Caudate nucleus (tissue), 63 donors: ENCODE measurements at places on chromosomes 1 and 21.

DNA sequence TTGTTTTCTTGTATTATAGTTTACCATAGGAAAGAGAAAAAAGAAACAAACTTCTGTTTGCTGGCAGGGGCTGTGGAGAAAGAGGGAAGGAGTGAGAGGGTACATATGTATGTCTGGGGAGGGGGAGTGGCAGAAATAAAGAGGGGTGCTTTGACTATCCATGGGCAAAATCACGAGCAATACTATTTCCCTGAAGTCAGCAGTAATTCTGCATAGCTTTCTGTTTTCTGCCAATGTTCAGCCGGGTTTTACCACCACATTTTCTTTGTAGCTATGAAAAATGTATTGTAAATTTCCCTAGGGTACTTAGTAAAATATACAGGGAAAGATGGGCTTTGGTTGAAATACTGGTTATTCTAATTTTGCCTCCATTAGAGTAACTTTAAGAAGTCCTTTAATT lies 45.2 kb upstream of the PGD start:
- no peak for DNase-seq

DNA sequence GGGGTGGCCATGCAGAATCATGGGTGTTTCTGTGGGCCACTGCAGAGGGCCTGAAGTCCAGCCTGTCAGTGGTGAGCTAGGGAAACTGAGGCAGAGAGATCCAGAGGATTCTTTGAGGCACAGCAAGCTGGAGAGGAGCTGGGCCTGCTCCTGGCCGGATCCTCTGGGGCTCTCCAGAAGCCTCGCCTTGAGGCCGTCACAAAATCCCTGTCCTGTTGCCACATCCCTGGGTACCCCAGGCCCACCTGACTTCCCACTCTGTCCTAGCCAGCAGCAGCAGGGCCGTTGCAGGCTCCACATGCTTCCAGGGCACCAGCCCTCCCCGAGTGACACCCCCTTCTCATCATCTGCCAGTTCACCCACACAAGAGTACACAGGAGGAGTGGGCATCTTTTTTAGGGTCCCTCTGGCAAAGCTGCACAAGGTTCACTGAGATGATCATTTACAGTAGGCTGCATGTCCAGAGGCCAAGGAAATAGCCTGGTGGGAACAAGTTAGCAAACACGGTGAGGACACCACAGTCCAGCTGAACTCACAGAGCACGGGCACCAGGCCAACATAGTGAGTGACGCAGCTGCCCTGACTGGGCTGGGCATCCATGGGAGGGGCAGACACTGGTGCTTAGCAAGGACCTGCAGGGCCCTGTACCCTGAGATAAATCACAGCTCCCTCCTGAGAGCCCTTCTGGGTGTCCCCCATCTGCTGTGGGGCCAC lies 25.1 kb upstream of the TSPEAR start:
- DNase-seq: no peak

GRCh38 chr21:26939601-26940111 lies 27.2 kb downstream of the ADAMTS5 start:
- DNase-seq: no peak

DNA sequence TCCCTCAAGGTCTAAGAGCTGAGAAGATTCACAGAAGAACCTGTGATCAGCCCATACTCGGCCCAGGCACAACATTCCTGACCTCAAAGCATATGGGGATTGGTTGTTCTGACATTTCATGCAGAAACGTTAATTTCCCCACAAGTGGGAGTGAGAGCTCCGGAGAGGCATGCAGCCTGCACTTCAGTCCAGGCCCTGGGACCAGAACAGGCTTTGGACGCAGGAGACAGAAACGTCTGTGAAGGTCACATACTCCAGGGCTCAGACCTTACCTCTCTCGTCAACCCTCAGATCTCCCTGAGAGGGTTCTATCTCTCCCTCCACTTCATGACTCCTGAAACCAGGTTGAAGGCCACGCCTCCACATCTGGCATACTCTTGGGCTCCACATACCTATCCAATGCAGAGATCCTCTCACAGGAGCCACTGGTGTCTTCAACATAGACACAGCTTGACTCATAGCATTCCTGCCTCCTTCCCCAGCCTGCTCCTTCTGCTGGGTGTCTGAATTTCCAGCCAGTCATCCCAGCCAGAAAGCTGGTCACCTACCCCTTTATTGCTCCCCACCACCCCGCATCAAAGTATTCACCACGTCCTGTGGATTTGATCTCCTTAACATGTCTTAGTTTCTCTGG lies 149.2 kb downstream of the OMA1 start:
- DNase-seq: no peak

- DNase-seq: no peak
Measured at GRCh38 chr1:55726994-55727393, 511.8 kb upstream of the USP24 start.

DNA sequence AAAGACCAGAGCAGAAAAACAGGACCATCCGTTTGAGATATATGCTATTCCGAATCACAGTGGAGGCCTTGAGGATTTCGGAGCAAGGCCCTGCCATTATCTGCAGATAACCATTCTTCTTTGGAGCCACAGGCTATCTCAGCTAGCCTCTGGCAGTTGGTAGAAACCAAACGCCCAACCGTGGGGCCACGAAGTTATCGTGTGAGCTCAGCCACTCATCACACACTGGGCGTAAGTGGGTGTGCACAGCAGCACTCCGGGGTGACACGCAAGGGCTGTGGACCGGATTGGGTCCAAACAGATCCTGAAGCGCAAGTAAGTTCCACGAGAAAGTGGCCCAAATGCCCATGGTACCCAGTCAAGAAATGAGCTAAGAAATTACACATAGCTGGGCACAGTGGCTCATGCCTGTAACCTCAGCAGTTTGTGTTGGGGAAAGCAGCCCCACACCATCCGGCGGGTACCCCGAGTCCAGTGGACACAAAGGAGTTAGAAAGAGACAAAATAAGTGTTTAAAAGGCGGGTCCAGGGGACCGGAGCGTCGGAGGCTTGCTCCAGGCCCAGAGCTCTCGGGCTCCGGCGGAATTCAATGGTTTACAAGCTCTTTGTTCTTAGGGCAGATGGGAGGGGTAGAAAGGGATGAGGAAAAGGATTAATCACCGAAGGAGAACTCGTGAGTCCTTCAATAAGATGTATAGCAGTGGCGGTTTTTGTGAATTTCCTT lies 130.6 kb downstream of the LIPI start:
- no peak for DNase-seq

DNA sequence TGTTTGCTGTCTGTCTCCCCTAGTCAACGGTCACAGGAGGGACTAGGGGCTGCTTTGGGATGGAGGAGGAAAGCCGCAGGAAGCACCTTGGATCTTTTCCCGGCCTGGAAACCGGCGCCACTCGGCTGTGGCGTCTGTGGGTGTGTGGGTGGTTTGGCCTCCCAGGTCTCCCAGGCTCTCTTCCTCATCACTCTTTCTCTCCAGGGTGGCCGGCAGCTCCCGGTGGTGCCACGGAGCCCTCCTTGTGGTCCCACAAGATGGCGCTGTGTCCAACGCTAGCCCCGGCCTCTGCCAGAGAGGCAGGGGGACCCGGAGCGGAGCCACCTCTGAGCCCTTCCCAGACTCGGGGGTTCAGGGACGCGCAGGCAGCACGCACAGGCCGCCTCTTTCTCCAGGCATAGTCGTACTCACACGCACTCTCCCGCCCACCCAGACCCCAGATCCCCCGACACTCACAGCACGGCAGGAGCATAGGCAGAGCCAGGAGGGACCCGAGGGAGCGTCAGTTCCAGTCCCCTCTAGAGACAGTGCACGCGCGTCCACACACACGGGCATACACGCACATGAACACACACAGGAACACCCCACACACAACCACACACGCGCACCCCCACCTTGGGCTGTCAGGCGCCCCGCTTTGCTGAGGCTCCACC lies 31.2 kb downstream of the CDCP2 start:
- peak; percentile 48 for DNase-seq

DNA sequence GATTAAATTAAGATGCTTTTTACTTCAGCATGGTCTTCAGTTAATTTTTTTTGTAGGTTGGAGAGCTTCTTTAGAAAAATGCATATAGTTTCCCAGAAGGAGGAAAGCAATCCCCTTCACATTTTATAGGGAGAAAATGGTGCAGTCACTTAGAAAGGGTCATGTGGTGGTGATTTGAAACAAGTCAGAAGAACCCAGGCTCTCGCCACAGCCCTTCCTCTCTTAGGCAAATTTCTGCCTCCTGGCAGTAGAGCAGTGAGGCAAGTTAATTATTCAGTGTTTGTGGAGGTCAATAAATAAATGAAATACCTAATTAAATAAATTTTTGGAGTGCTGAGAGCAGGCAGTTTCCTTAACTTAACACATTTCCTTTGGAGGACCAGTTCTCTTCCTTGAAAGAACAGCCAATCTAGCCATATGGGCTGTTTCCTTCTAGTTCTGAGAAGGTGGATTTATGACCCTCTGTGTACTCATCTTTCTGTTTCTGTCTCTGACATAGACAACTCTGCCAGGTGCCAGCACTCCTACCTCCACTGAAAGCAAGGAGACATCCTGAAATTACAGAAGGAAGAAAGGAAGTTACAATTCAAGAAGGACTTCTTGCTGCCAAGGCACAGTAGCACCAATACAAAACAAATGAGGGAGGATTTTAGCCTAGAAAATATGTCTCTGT lies 19.0 kb upstream of the POGZ start:
- DNase-seq: no peak

- DNase-seq: no peak
Measured at GRCh38 chr1:163170975-163171676, 31.6 kb downstream of the RGS5 start.

- DNase-seq: no peak
Measured at GRCh38 chr21:38743772-38744529, 61.8 kb upstream of the ETS2 start.

DNA sequence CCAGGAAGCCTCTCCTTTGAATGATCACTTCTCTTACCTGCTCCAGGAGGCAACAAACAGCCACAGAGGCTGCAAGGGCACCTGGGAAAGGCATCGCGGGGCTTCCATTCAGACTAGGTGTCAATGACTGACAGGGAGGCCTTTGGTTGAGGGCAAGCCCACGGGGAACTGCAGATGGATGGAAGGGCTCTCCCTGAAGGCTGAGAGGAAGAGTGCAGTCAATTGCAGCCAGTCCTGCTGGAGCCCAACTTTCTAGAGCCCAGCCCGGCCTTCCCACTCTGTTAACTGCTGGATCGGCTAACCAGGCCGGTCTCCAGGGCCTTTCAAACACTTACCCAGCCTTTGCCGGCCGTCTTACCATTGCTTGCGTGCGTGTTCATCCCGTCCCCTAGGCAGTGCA lies 89.3 kb downstream of the LACTBL1 start:
- DNase-seq: no peak

DNA sequence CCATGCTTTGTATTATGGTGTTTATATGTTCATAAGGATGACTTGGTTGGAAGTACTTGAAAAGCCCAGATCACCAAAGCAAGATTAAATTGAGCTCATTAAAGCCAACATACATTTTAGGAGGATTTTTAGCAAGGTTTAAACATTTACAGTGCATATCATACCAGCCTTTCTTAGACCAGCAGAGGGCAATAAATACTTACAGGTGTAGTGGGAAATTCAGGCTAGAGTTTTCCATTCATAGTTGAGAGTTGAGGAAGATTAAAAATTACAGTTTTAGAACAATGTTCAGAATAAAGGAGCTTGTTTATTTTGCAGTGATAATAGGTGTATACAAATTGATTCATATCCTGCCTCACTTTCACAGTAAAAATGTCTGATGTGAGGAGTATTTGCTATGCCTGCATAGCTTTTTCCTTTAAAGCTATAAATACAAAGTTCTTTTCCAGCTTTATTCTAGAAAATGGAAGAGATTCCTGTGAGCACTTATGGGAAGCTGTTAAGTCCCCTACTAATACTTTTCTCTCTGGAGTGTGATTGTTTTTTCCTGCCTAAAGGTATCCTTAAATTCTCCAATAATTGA lies 35.3 kb downstream of the DTL start:
- DNase-seq: no peak

DNA sequence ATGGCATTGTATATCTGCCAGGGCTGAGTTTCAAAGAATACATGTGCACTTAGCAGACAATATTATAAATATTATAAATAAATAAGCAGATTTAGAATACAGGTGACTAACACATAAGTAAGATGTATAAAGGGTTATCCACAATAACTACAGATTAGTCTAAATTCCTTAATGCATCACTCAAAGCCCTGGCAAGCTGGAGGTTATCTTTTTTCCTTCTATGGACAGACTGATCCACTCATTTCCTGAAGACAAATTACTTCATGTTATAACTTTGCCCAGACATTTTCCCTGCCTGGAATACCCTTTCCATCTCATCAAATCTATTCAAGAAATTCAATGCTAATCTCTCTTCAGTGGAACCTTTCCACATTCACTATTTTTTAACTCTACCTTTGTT lies 38.8 kb downstream of the LUZP1 start:
- no peak for DNase-seq

GRCh38 chr1:244413736-244414135 lies 38.0 kb downstream of the ADSS2 start:
- no peak for DNase-seq

DNA sequence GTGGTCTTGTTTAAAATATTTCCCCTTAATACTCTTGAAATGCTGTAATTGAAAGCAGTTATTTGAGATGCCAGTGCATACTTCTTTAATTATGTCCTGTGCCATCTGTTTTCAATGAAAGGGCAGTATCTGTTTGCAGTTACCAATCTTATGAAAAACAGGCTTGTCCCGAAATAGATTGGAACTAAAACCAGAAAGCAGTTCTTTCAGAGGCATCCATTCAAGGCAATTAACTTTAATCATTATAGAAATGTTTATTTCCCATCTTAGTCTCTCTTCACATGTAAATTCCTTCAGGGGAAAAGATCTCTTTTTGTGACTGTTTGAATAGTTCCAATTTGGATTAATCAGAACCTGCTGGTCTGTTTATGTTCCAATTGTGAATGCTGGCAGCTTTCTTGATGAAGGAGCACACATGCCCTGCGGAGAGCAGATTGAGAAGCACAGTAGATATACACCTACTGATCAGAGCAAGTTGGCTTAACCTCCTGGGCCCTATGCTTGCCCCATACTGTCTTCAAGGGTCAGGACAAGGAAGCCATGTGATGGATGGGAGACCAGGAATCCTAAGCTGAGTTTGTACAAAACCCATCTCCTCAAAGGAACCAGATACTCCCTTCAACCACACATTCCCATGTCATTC lies 41.6 kb upstream of the MROH9 start:
- DNase-seq: no peak

DNA sequence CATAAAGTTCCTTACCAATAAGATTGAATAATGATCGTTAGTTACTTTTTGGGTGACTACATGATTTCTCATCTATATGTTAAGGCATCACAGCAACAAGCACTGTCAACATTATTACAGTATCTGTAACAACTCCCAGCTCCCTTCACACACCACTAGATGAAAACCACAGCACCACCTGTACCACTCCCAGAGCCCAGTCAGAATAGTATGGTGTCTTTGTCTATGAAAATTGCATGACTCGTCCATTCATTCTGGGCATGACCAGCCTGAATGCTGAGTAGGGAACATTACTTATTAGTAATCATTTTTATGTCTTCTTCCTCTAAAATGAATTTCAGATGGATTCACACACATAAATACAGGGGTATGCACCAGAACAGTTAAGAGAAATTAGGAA lies 7.0 kb downstream of the OLFML2B start:
- DNase-seq: no peak
